ENCODE measurements at places on chromosomes 4 and X. TPM values are rescaled to one million over a fixed set of nuclear protein-coding genes. Genes with fewer than 3 reads are reported as not detected.

The STBD1 gene
- total RNA-seq = 2.6 TPM

The UGT2B17 gene
- total RNA-seq = not detected

The DCAF8L2 gene
- total RNA-seq = not detected

The TREX2 gene
- 2.4 TPM for total RNA-seq

The RHOXF2 gene
- total RNA-seq = not detected

The MAP3K15 gene
- 0.28 TPM for total RNA-seq

The COX7B2 gene
- total RNA-seq = not detected

The DMRTC1B gene
- 0.13 TPM for total RNA-seq
